ENCODE measurements at places on chromosomes 4 and X.
A peak's percentile ranks its signal among the peaks of the same experiment; 100 is the strongest.

- no peak overlapping the region for H3K4me3 ChIP-seq
- no peaks in the 10 kb centered on the region for H3K27me3 ChIP-seq
- H3K4me1 ChIP-seq, result no peaks in the 10 kb centered on the region
- DNase-seq, result no peak
Measured at GRCh38 chr4:168421671-168422070, 58.6 kb downstream of the DDX60L start.

- H3K4me3 ChIP-seq, result no peak overlapping the region
- H3K27ac ChIP-seq, result no peak overlapping the region
- H3K4me1 ChIP-seq, result no peaks in the 10 kb centered on the region
- no peaks in the 10 kb centered on the region for H3K36me3 ChIP-seq
- DNase-seq, result no peak
Measured at GRCh38 chrX:111131572-111131971, 35.6 kb downstream of the PAK3 start.

GRCh38 chr4:145293658-145294057, 113.3 kb upstream of the OTUD4 start:
- no peak overlapping the region for H3K27ac ChIP-seq
- no peak overlapping the region for H3K4me3 ChIP-seq
- H3K4me1 ChIP-seq, result no peaks in the 10 kb centered on the region
- no peaks in the 10 kb centered on the region for H3K36me3 ChIP-seq
- no peak for DNase-seq
- no peaks in the 10 kb centered on the region for H3K27me3 ChIP-seq

- no peak overlapping the region for H3K4me3 ChIP-seq
- H3K36me3 ChIP-seq, result no peaks in the 10 kb centered on the region
- no peak for DNase-seq
- H3K27ac ChIP-seq, result no peak overlapping the region
- no peaks in the 10 kb centered on the region for H3K27me3 ChIP-seq
- H3K4me1 ChIP-seq, result no peaks in the 10 kb centered on the region
Measured at GRCh38 chrX:135213200-135213844, 38.5 kb upstream of the ETDA start.

DNA sequence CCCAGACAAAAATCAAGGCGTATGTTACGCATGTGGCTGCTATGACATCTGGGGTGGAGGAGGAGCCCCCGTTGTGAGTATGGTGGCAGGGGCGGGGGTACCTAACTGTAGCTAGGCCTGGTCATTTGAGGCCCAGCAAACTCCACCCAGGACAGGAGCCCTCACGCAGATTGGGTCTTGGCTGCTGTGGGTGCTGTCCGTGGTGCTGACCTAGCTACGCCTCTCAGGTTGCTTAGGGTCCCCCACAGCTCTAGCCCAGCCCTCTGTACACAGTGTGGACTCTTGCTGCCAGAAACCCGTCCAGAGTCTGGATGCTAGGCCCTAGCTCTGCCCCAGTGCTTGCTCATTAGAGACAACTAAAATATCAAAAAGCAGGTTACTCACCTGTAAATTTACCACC, 146.7 kb upstream of the PSAPL1 start:
- H3K4me1 ChIP-seq, result no peaks in the 10 kb centered on the region
- no peak overlapping the region for H3K4me3 ChIP-seq
- H3K36me3 ChIP-seq, result no peaks in the 10 kb centered on the region
- no peaks in the 10 kb centered on the region for H3K27me3 ChIP-seq

DNA sequence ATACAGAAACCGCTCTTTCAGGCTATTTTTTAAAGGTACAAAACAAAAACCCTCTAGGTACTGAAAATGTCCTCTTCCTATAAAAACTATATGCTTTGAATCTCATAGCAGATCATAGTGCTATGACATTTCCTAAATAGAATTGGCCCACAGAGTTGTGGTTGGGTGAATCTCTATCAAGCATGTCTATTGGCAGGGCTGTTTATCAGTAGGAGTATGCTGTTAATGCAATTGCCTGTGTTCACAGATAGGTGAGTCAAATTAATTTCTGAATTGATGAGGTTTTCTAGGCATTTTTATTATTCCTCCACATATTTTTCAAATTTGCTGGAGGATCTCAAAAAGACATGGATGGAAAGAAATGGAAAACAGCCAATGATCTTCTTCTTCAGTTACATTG, 73.9 kb downstream of the QRFPR start:
- H3K27ac ChIP-seq, result no peak overlapping the region
- no peak overlapping the region for H3K4me3 ChIP-seq
- no peaks in the 10 kb centered on the region for H3K36me3 ChIP-seq
- DNase-seq, result no peak
- H3K4me1 ChIP-seq, result no peaks in the 10 kb centered on the region

DNA sequence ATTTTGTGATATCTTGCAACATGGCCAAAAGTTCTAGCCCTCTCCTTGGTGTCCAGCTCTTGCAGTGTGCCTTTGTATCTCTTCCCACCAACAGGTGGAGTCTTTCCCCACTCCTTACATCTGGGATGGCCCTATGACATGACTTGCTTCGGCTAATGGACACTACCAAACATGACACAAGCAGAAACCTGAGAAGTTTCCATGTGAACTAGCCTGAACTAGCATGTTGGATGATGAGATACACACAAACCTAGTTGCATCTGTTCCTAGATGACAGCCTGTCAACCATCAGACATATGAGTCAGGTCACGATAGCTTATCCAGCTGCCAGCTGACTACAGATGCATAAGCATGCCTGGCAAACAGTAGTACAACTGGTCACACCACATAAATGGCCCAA, 207.5 kb upstream of the FTHL17 start:
- H3K27ac ChIP-seq, result no peak overlapping the region
- no peak for DNase-seq

- H3K4me3 ChIP-seq, result no peak overlapping the region
- H3K4me1 ChIP-seq, result peaks cover 8% of the 10 kb centered on the region
- no peaks in the 10 kb centered on the region for H3K36me3 ChIP-seq
- no peak overlapping the region for H3K27ac ChIP-seq
Measured at GRCh38 chr4:81049907-81050306, 19.4 kb downstream of the BMP3 start.

- peak within 1 kb of the TSS; percentile 82 for H3K4me3 ChIP-seq
- no peaks in the 10 kb centered on the region for H3K36me3 ChIP-seq
- H3K27me3 ChIP-seq, result no peaks in the 10 kb centered on the region
- peak; percentile 92 for DNase-seq
- peaks cover 20% of the 10 kb centered on the region for H3K4me1 ChIP-seq
- H3K27ac ChIP-seq, result peak within 1 kb of the TSS; percentile 85
Measured at GRCh38 chrX:109536439-109537323, at the start of gene NXT2. Gene NXT2, plus strand, starts transcription at chrX:109536844. Its CDS starts 163 bp downstream, at chrX:109537007.

- H3K4me3 ChIP-seq, result peak overlapping the region; percentile 79
- H3K27me3 ChIP-seq, result no peaks in the 10 kb centered on the region
- peaks cover 25% of the 10 kb centered on the region for H3K4me1 ChIP-seq
- H3K36me3 ChIP-seq, result no peaks in the 10 kb centered on the region
- DNase-seq, result no peak
Measured at GRCh38 chrX:15853586-15854079, 980 bp downstream of the AP1S2 start.

DNA sequence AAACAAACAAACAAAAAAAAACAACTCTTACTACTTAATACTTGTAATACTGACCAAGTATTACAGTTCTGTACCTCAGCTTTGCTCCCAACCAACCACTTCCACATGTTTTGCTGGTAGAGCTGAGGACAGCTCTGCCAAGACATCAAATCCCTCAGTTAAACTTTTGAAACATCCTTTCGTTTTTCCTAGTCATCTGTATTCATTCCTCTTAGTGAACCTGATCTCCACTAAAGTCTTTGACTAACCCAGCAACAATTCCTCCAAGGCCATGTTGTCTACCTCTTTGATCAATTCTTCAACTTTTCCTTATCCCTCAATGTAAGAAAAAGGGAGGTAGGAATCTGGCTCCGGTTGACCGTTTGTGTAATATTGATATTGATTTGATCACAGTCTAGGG, 247.5 kb downstream of the ARHGAP24 start:
- H3K4me1 ChIP-seq, result peaks cover 27% of the 10 kb centered on the region
- H3K27me3 ChIP-seq, result no peaks in the 10 kb centered on the region
- peaks cover 26% of the 10 kb centered on the region for H3K36me3 ChIP-seq
- DNase-seq, result no peak
- no peak overlapping the region for H3K27ac ChIP-seq

DNA sequence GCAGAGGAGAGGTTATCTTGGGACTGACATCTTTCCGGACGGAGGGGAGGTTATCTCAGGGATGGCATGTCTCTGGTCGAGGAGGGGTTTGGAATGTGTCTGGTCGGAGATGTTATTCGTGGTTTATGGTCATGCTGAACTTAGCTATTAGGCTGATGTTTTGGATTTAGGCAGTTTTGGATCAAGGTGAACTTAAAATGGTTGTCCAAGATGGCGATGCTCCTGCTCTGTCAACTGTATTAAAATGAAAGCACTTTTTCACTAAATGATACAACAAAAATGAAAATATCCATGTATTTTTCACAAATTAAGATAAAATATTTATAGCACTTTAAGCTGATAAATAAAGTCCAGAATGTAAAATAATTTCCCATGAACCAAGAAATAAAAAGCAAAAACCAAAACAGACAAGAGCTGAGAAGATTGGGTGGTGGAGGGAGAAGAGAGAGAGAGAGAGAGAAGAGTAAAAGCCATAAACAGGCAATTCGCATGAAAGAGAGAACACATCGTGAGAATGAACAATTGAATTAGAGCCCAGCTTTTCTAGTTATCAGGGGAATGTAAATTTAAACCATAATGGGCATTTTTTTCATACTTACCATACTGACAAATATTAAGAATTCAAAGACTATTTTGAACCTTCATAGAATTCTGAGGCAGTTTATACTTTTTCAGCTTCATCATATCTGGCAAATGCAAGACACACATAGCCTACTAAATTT, 2236.0 kb upstream of the AGA start:
- H3K4me1 ChIP-seq, result no peaks in the 10 kb centered on the region
- H3K36me3 ChIP-seq, result no peaks in the 10 kb centered on the region
- no peak overlapping the region for H3K27ac ChIP-seq
- H3K27me3 ChIP-seq, result no peaks in the 10 kb centered on the region
- no peak for DNase-seq

DNA sequence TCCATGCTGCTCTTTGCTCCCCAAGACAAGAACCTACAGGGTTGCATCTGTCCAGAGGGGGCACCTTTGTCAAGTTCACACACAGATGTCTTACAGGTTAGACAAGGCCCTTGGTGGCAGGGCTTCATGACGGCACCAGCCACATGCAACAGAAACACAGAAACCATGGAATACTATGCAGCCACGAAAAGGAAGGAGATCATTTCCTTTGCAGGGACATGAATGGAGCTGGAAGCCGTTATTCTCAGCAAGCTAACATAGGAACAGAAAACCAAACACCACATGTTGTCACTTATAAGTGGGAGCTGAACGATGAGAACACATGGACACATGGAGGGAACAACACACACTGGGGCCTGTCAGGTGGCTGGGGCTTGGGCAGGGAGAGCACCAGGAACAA, 85.1 kb upstream of the NDP start:
- DNase-seq, result no peak
- H3K27me3 ChIP-seq, result no peaks in the 10 kb centered on the region
- H3K36me3 ChIP-seq, result no peaks in the 10 kb centered on the region
- H3K4me3 ChIP-seq, result no peak overlapping the region
- no peaks in the 10 kb centered on the region for H3K4me1 ChIP-seq
- no peak overlapping the region for H3K27ac ChIP-seq

DNA sequence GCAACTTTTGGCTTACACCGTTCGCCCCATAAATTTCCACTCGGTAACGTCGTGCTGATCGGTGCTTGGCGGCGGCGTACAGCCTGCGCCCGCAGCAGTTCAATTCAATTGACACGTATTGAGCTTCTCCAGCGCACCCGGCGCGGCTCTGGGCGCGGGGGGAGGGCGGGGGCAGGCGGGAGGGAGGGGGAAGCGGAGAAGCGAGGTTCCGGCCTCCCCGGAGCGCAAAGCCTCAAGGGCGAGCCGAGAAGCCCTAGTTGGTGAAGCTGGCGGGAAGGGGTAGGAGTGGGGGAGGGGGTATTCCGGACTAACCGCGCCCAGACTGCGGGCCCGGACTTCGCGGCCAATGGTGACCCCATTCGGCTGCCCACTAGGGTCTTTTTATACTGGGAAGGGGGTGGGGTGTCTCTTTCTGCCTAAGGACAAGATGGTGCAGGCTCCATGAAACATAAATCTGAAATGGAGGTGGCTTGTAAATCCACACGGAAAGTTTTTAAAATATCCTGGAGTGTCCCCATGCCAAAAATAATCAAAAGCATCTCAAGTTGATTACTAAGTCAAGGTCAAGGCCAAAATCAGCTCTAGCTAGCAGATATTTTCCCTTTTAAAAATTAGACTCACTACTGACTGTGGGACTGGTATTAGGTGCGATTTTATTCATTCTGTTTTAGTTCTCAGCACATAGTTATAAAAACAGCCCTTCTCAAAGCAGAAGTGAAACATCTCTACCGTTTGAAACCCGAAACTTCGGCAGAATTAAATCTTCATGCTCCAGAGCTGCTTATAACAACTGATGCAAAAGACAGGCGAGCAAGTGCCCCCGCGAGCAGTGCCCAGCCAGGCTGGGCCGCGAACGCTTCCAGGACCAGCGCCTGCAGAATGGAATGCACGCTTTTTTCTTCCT, 1.5 kb upstream of the BCOR start:
- DNase-seq, result peak; percentile 79
- peaks cover 25% of the 10 kb centered on the region for H3K4me1 ChIP-seq
- no peak overlapping the region for H3K4me3 ChIP-seq
- peak overlapping the region; percentile 73 for H3K27ac ChIP-seq

- no peaks in the 10 kb centered on the region for H3K4me1 ChIP-seq
- H3K27me3 ChIP-seq, result no peaks in the 10 kb centered on the region
- no peak overlapping the region for H3K4me3 ChIP-seq
- H3K36me3 ChIP-seq, result no peaks in the 10 kb centered on the region
- H3K27ac ChIP-seq, result no peak overlapping the region
Measured at GRCh38 chr4:41512136-41512535, 25.8 kb upstream of the LIMCH1 start.

GRCh38 chrX:53093177-53093655, 726 bp upstream of the KANTR start:
- peak overlapping the region; percentile 68 for H3K4me3 ChIP-seq
- peak; percentile 77 for DNase-seq
- H3K4me1 ChIP-seq, result peaks cover 6% of the 10 kb centered on the region
- H3K36me3 ChIP-seq, result no peaks in the 10 kb centered on the region

DNA sequence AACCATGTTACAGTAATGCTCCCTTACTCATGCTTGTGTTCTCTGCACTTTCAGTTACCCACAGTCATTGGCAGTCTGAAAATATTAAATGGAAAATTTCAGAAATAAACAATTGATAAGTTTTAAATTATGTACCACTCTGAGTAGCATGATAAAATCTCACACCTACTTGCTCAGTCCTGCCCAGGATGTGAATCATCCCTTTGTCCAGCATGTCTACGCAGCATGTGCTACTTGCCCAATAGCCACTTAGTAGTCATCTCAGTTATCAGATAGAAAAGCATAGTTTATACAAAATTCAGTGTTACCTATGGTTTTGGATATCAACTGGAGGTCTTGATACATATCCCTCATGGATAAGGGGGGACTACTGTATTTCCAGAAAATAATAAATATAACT, 577.1 kb downstream of the GALNTL6 start:
- no peak overlapping the region for H3K4me3 ChIP-seq
- H3K27me3 ChIP-seq, result no peaks in the 10 kb centered on the region
- H3K4me1 ChIP-seq, result no peaks in the 10 kb centered on the region
- no peak overlapping the region for H3K27ac ChIP-seq
- H3K36me3 ChIP-seq, result no peaks in the 10 kb centered on the region
- DNase-seq, result no peak

- DNase-seq, result peak; percentile 55
- H3K27ac ChIP-seq, result peak overlapping the region; percentile 25
- H3K36me3 ChIP-seq, result no peaks in the 10 kb centered on the region
- peaks cover 48% of the 10 kb centered on the region for H3K4me1 ChIP-seq
Measured at GRCh38 chr4:53705151-53705764, 114.0 kb upstream of the LNX1 start.

- DNase-seq, result no peak
- H3K36me3 ChIP-seq, result no peaks in the 10 kb centered on the region
- H3K4me1 ChIP-seq, result peaks cover 12% of the 10 kb centered on the region
- H3K4me3 ChIP-seq, result no peak overlapping the region
Measured at GRCh38 chr4:123649645-123650391, 253.2 kb downstream of the SPRY1 start.
